ENCODE measurements at places on chromosomes 2 and 18.

DNA sequence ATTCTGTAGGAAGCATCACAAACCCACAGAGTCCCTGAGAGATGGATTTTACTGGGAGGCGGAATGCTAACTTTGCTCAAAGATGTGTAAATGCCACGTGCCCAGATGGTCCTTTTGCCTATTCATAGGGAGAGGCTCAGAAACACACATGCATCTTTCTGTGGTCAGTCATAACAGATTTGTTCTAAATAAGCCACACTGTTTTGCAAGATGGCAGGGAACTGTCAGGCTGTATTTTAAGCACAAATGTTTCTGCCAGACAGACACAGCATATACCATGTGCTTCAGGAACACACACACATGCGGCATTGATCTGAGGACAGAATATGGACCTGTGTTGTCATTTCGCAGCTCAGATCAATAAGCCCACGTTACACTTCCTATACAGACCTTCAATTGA, 312.0 kb downstream of the GPD2 start:
- DNase-seq, result no peak

DNA sequence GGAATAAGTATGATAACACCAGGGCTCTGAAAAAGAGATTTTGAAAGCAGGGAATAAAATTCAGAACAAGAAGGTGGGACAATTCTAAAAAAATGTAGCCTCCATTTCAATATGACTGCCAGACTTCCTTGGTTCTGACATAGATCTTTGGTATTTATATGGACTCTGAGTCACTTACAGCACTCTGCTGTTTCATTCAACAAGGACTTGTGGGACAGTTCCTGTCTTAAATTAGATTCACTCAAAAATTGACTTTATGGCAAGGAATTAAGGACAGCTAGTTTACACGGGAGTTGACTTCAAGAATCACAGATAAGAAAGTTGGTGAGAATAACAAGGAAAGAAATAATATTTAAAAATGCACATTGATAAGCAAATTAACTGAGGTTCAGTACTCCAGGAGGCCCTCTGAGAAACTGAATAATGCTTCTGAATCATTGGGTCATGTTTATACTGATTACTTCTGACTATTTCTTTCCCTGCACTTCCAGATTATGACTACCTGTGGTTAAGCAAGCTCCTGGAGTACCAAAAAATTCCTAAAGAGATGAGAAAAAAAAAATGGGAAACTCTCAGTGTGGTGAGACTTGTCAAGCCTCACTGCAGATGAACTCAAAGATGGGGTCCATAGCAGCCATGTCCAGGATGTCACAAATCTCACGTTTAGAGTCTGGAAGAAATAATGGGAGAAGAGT, 828.3 kb upstream of the PIK3C3 start:
- DNase-seq, result no peak

DNA sequence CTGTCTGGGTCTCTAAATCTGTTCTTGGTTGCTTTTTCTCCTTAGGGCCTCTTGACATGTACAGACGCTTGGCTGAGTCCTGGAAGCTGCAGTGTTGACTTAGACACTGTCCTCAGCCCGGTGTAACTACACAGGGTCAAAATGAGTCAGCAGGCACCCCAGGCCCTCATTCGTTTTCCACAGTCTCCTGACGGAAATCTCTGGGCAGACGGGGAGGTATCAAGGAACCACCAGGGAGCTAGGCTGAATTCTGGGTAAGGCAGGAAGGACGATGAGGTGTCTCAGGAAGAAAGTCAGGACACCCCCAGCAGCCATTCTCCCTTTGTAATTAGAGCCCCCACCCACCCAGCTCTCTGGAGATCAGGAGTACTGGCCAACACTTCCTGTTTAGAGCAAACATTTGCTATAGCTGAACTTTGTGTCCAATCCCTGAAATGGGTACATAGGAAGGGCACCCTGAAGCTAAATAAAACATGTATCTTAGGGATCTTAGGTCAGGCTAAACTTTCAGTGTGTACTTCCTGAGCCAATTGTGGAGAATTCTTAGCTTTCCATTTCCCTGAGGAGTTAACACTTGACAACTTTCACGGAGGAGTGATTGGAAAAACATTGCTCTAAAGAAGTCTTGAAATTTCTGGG, 23.9 kb upstream of the EPAS1 start:
- DNase-seq, result no peak

DNA sequence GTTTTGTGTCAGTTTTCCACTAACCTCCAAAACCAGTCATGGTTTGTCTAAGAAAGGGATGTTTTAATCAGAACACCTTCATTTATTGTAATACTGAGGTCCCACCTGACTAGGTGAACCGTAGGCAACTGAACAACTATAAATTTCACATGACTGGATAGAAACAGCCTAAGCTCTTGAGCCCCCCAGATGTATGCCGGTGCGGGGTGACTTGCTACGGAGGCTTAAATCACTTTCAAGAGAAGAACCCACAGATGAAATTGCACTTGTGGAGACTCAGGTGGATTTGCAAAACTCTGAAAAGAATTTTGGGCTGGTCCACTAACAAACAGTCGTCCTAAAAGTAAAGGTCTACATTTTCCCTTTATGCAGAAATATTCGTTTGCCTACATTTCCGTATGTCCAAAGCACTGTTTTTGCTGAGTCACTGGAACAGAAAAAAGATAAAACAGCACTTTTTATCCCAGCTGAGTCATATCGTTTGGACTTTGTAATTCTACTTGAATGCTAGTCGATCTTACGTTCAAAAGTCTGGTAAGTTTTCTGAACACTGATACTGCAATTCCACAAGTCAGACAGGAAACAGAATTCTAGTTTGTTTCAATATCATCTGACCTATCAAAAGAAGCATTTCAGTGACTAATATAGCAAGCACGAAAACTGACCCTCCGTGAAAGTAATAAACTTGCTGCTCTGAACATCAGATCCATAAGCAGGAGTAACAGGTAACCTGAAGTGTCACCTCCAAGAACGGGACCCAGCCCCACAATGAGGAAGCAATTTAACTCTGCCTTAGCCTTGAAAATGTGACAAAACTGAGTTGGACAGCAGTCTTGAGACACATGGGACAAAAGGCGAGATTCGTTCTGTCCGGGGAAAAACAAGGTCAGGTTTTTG, 18.1 kb downstream of the ZNF516 start:
- no peak for DNase-seq

DNA sequence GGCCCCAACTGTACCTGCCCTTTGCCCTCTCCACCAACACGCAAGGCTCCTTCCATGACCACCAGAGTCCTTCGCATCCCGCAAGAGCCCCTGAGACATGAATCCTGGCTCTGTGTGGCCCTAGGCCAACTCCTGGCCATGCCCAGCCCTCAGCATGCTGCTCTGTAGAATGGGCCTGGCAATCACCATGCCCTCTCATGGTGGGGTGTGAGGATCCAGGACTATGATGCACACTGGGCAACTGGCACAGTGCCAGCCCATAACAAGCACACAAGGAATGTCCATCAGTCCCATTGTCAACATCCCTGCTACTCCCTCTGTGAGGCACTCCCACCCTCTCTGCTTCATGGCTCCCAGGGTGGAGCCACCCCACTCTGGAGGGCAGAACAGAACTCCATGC, 44.7 kb downstream of the FER1L5 start:
- DNase-seq, result no peak

DNA sequence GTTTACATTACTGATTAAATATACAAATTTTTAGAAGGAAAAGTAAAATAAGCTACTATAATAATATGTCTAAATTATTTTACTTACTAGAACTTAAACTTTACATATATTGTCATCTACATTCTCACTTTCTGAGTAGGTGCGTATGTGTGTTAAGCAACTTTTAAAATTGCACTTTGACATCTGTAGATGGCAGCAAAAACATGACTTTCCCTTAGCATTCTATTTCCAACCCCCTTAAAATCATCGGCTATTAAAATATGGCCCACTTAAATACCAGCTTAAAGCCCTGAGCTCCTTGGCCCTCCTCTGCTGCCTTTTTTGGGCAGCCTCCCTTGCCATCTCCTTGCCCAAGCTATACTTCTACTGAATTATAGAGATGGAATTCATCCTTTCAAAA, 78.0 kb downstream of the UPP2 start:
- DNase-seq, result no peak

DNA sequence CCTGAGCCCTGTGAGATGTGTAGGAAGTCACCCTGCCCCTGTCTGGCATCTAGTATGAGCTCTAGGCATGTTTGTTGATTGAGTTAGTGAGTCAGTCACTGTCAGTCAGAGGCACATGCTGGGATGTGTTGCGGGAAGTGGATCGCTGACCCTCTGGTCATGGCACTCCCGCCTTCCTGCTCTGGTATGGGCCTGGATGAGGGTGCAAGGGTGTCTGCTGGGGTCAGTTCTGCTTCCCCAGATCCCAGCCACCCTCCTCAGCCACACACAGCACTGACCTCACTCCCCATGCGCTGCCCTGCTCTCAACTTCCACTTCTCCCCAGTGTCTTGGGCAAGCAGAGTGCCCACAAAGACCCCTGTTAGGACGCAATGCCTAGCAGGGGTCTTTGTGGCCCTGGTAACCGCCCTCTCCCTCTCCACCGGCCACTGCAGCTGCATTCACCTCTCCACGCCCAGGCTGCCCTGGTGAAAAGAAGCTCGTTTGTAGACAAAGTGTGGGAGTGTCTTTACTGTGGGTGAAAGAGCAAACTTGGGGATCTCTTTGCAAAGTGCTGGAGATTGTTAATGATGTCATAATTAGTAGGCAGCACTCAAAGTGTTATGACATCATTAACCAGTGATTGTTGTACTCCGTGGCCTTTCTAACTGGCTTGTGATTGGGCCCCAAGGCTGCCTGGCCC, 252.1 kb downstream of the LDLRAD4 start:
- no peak for DNase-seq

- DNase-seq, result no peak
These were observed 2.9 kb downstream of the MDH1 start for GRCh38 chr2:63591566-63592175.

GRCh38 chr2:156539086-156539860, 103.1 kb downstream of the GPD2 start:
- DNase-seq, result no peak

GRCh38 chr2:7444626-7445025, 527.4 kb downstream of the RNF144A start:
- DNase-seq, result no peak

GRCh38 chr2:121529439-121530211, 1.1 kb upstream of the RNU4ATAC start:
- no peak for DNase-seq

DNA sequence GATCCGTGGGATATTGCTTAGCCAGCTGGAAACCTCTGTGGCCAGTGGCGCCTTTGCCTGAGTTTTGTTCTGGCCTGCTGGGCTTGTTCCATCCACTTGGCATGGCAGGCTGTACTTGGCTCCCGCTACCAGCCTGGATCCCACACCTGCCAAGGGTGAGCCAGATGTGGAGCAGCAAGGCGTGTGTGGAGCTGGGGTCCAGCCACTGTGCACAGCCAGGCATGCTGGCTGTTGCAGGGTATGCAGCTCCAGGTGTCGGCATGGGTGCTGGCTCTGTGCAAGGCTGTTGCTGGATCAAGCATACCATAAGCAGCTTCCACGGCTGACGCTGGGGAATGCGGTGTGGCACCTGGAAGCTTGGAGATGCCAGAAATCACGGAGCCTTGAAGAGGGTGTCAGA, 34.5 kb downstream of the PTPN4 start:
- no peak for DNase-seq

DNA sequence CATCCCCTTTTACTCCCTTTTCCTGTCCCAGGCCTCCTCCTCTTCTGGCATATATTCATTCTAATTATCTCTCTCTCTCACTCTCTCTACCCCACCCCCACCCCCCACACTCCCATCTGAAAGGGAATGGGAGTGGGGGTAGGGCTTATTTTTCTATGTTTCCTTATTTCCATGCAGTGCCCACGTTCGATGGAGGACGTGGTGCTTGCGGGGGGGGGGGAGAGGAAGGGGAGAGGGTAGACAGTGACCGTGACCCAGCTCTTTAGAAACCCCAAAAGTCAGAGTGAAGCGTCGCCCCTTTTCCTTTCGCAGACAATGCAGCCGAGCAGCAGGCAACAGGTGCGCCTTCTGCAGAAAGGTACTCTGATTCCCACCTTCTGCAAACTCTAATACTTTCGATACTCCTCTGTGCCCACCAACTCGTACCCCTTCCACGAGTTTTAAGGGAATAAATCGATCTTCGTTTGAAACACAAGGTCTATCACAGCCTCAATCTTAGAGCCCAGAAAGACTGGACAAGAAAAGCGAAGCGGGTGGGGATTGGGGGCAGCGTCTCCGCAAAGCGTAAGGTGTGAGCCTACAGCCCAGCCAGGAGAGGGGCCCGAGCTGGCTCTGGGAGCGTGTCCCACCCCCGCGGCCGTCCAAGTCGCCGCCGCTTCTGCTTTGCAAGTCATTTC, 891 bp upstream of the NR4A2 start:
- DNase-seq, result no peak

- peak; percentile 40 for DNase-seq
These were observed at the start of gene CMPK2 for GRCh38 chr2:6865346-6866274. Gene CMPK2 (minus strand): TSS chr2:6865907. CDS start chr2:6865696, 211 bp downstream.

GRCh38 chr2:217988014-217988839, 14.6 kb downstream of the TNS1 start:
- peak; percentile 66 for DNase-seq

GRCh38 chr2:221323513-221323912, 248.6 kb downstream of the EPHA4 start:
- no peak for DNase-seq

GRCh38 chr2:148161909-148162435, 141.1 kb downstream of the MBD5 start:
- no peak for DNase-seq

DNA sequence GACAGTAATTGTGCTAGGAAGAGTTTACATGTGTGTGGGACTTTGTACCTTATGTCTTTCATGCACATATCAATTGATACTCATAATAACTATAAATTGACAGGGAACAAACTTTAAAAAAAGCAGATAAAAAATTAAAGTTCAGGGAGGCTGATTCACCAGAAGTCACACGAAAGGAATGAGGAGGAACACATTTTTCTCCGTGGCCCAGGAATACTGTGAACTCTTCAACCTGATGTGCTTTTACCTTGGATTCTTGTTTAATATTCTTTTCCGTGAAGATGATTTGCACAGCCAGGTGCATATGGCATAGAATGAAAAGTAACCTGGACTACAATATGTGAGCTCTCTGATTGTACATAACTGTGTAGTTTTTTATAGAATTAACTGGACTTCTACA, 326.3 kb downstream of the CDH7 start:
- no peak for DNase-seq

DNA sequence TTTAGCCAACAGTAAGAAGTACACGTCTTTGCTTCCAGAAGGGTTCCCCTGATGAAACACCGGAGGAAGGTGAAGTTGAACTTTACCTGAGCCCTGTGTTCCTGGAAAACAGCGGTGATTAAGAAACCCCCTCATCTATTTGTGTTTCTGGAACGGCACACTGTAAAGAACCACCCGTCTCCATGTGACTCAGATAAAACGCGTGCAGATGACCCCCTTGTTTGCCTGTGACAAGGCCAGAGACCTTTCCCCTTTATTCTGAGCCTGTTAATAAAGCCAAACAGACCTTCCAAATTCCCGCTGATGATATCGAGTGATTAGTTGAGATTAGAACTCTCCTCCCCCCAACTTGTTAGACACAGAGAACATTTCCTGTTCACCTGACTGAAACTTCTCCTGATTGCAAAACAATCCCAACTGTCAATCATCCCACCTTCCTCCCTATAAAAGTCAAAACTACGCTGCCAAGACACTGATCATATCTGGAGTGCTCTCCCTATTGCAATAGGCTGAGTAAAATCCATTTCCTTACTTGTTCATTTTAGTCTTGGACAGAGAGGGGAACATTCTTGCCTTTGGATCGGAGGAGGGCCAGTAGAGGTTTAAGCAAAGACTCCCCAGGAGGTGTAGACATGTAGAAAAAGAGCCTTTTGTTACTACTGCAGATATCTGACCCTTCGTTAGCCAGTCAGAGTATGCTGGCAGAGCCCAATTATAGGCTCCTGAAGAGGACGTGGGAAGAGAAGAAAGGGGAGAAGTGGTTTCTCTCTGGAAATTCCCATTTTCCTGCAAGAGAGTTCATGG, 914 bp upstream of the IWS1 start:
- DNase-seq, result no peak

All from anterior cingulate cortex (tissue), 58 donors.